ENCODE measurements at places on chromosomes 6 and 20.

GRCh38 chr6:40293460-40294185 lies 293.5 kb downstream of the LRFN2 start:
- no peak for DNase-seq

DNA sequence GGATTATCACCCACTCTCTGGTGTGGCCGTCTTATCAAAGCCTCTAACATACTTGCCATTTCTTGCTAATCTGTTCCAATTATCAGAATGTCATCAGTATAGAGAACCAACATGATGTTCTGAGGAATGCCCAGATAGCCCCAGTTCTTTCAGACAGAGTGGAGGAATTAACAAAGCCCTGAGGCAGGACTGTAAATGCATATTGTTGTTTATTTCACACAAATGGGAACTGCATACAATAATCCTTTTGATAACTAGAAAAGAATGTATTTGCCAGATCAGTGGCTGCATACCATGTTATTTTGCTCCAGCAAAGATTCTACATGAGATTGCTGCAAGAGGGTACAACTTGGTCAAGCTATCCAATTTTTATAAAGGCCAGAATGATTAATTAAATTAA lies 112.8 kb upstream of the HEY2 start:
- DNase-seq = no peak

DNA sequence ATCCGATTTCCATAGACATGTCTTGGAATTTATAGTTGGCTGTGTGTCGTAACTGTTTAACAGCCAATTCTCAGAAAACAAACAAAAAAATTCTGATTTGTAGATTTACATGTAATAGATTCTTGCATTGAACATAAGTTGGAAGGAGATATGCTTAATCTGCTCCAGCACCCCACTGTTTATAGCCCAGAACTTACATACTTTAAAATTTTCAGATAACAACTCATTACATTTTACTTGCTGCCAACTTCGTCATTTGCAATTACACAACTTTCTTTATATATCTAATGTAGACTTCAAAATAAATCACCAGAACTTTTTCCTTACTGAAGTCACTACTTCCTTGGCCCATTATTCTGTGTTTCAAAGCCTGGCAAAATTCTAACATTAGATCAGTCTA lies 472.3 kb upstream of the EYS start:
- DNase-seq = no peak

- DNase-seq = no peak
Observed at GRCh38 chr6:135722190-135722589, 129.3 kb upstream of the PDE7B start.

- peak; percentile 52 for DNase-seq
Observed at GRCh38 chr6:155782320-155782731, 326.7 kb upstream of the NOX3 start.

DNA sequence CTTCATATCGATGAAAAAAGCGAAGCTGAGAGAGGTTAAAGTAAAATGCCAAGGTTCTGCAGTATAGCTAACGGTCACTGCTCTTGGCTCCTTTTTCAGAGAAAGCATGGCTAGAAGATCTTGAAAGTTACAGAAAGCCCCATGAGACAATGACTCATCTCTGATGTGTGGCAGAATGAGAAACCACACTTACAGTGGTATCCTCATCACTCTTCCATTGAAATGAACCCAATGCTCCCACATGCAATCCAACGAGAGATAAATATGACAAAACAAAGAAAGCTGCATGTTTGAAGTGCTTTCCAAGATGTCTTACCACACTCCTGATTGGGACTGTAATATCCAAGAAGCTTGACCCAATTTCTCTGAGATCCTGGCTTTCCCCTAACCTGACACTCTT lies 694.9 kb downstream of the PRKN start:
- DNase-seq = no peak

DNA sequence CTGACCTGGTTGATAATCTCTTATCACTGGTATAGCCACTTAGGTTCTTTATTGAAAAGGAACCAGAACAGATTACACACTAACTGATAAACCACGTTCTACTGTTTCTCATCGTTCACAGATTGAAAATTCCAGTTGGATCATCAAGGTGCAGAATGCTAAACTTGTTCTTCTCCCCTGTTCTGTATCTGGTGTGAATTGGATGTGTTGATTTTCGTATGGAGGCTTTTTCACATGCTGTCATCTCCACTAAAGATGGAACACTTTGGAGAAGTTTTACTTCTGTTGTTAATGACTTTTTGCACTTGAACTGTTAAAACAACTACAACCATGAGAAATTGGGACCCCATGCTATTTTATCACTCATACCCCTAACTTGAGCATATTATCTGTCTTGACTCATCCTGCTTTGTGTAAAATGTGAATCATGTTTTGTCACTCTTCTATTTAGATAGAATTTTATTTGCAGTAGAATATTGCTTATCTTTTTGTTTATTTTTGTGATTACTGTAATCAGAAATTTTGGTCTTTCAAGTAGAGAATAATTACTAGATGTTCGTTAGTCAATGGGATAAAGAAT lies 17.5 kb downstream of the VAPB start:
- no peak for DNase-seq

DNA sequence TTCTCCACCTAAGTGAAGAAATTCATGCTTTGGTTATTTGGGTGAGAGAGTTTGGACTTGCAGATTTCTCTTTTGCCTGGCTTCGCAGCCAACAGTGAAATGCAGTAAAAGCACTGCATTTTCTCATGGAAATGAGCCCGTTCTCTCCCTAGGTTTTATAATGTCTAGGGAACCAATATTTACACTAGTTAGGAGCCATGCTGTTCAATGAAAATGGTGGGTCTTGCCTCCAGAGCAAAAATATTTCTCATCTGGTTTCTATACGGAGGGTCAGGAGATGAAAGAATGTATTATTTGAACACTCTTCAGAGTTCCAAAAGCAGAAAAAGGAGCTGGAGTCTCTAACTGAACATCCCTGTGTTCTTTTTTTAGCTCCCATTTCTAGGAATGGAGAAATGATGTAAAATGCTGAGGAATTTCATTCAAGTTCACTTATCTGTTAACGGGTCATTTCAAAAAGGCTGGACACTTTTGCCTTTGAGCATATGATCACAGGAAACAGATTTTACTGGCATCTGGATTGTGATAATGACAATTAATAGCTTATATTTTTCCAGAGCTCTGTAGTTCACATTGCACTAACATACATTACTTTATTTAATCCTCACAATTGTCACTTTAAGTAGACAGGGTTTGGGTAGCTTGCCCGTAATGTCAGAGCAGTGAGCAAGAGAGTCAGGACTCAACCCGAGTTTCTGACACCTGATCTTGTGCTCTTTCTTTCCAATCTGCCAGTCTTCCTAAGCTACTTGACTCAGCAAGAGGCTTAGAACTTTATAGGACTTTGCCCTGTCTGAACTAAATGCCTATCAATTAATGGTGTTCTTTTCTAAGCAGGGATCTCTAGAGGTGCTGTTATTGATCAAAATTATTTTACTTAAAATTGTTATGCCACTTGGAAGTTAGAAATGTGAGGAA lies 78.0 kb downstream of the PPP1R14C start:
- no peak for DNase-seq

- no peak for DNase-seq
Observed at GRCh38 chr20:37315021-37315451, 25.6 kb downstream of the MANBAL start.

DNA sequence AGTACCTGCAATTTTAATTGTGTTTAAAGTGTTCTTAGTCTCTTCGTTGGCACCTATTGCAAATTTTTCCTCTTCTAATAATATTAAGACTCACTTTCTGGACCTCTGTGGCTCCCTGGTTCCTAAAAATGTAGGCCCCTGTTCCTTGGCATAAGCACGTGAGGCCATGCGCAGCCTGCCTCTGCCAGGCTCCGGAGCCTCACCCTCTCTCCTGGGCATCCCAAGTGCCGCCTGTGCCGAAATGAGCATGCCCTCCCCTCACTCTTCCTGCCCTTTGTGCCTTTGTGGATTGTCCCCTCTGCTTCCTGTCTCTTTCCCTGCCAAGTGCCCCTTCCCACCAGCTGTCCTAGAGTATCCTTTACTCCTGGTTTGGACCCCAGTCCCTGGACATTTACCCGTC lies 246.1 kb downstream of the TMEM242 start:
- DNase-seq = no peak

DNA sequence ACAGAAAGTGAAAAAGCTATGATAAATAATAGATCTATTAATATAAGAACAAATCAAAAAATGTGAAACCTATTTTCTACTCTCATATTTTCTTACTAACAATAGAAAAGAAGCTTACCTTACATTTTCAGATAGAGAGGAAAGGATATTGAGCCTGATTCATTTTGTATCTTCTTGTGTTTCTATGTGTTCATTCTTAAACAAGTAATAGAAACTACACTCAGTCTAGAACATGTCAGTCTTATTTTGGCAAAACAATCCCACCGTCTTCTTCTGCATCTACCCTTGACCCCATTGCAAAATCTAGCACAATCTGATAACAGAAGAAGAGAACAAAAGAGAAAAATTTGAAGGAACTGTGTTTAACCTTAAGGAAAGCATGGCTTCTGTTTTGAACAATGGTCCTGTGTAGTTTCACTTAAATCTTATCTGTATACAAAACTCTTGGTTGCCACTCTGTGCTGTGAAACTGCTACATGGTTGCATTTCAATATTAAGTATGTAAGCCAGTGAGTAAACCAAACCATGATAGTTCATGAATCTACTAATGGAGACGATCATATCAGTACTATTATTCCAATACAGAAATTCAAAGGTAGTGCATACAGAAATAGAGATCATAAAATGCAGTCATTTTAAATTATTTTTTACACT lies 69.5 kb upstream of the LGSN start:
- no peak for DNase-seq

GRCh38 chr20:37328149-37328945 lies 17.6 kb upstream of the SRC start:
- DNase-seq = no peak

All from NCI-H226 (cell line).